ENCODE measurements at places on chromosomes 4 and X. TPM values are rescaled to one million over a fixed set of nuclear protein-coding genes. Genes with fewer than 3 reads are reported as not detected.

The KLF8 gene
- 11.3 TPM for total RNA-seq

The USP17L15 gene
- total RNA-seq, result not detected

The SLC6A14 gene
- total RNA-seq, result 0.99 TPM

The ATP8A1 gene
- 105 TPM for total RNA-seq

The SPANXN3 gene
- total RNA-seq, result not detected

The CENPU gene
- total RNA-seq, result 18.6 TPM

The HHIP gene
- 33.3 TPM for total RNA-seq

All from camera-type eye (tissue), 1 donor.